ENCODE measurements at places on chromosomes 6 and 20.

GRCh38 chr20:38714308-38714707 is 10.0 kb upstream of the SLC32A1 start:
- no peak for DNase-seq

- no peak for DNase-seq
Observed at GRCh38 chr6:156905801-156906200, 128.6 kb downstream of the ARID1B start.

DNA sequence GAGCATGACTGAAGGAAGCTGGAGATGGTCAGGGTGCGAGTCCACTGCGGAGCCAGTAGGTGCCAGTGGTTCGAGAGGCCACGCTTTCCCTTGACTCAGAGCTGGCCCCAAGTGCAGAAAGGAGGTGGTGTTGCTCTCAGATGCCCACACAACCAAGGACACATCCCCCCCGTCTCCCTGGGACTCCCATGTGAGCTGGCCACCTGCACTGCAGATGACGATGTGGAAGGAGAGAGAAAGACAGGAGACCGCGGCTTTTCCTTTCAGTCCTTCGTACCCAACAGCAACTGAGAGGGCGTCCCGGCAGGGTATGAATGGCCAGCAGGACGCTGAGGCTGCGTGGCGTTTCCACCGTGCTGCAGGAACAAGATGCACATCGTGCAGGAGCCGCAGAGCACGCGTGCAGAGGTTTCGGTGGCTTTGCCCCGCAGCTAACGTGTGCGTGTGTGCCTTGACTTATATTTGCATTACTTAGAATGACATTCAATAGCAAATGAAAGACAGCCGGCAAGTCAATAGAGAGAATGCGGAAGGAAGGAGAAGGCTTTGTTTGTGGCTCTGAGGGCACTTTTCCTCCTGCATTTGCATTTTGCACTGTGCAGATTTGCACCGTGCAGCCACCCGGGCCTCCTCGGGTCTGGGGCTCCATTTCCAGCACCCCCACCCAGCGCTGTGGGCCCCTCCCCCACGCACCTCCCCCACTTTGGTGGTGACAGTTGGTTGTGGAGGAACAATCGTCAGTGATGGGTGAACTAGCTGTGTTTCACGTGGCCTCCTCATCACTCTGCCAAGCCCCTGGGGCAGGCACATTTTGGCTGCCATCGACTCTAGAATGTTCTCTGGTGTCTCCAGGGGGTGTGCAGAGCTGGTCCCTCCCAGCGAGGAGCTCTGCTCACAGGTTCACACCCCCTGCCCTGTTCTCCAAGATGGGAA is 26.4 kb upstream of the BHLHE23 start:
- DNase-seq, result no peak

- no peak for DNase-seq
Observed at GRCh38 chr6:26156850-26157250, 69.6 kb downstream of the HFE start.

DNA sequence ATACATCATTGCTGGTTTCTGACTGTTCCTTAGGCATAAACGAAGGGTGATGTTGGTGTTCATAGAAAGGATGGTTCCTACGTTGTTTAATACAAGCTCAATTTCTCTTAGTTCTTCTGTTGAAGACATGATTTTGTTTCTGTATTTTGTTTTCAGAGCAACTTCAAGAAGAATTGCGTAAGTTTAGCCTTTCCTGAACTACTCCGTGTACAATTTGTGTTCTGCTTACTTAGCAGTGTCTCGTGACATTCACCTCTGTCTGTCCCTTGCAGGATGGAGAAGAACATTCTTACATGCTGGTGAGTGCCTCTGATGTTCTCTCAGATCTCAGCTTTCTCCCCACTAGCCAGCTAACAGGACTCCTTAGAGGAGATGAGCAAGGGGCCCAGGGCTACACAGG is 7.6 kb downstream of the BTN2A2 start:
- no peak for DNase-seq

DNA sequence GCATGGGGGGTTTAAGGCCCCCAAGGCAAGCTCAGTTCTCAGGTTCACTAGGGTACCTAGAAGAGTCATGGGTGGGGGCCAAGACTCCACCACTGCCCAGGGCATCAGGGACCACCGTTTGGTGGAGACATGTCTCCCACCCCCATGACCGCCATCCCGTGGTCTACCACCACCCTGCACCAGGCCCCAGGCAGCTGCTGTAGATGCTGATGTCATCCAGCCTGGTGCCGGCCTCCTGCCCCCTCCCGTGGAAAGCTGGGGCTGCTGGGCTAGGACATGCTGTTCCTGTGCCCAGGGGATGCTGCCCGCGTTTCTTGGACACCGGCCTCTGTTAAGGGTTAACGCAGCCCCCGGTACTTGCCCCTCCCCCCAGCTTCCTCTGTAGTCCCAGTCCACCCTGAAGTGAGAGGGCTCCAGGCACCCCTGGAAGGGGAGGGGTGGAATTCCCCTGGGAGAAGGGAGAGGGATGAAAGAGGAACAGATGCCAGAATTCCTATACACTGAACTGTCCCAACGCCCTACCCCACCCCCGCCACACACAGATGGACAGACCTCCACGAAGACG is 587 bp downstream of the IP6K3 start:
- DNase-seq, result no peak

DNA sequence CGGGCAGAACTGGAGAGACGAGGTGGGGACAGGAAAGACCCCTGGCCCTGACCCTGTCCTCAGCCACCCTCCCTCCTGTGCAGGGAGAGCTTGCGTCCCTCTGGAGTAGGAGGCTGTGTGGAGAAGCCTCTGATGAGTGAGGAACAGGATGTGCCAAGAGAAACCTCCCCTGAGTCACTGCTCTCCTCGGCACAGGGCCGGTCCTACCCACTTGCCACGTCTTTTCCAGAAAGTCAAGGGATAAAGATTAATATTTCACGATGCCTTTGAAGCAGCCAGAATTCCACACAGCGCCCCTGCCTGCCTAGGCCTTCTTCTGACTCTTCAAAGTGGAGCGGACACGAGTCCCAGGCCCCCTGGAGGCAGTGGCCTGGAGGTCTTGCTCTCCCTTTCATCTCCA is 34.9 kb upstream of the THBS2 start:
- DNase-seq, result no peak

GRCh38 chr6:24219670-24220069 is 93.7 kb downstream of the NRSN1 start:
- DNase-seq, result no peak

- DNase-seq, result no peak
Observed at GRCh38 chr6:11012976-11013720, 31.0 kb downstream of the ELOVL2 start.

DNA sequence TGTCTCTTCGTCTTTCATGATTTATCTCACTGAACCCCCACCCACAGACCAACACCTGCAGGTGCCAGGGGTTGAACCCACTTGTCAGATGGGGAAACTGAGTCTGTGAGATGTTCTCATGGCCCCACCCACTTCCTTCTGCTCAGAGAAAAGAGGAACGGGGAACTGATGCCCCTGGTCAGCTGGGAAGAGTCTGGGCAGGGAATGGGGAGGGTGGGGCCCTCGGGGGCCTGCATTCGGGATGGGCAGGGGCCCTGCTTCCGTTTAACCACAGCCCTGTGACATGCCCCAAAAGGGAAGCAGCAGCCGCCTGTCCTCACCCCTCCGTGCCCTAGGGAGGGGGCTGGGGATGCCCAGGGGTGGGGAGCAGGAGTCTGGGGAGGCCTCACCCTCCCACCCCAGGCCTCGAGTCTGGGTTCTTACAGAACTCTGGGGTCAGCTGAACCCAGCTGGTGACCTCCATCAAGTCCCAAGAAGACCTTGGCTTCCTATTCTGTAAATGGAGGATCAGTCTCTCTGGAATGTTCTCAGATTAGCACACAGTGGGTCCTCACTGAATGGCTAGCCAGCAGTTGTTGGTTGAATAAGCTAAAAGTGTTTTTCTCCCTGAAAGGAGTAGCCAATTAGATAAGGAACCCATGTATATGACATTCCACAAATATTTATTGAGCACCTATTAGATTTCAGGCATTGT is 81.5 kb downstream of the CEBPB start:
- no peak for DNase-seq

DNA sequence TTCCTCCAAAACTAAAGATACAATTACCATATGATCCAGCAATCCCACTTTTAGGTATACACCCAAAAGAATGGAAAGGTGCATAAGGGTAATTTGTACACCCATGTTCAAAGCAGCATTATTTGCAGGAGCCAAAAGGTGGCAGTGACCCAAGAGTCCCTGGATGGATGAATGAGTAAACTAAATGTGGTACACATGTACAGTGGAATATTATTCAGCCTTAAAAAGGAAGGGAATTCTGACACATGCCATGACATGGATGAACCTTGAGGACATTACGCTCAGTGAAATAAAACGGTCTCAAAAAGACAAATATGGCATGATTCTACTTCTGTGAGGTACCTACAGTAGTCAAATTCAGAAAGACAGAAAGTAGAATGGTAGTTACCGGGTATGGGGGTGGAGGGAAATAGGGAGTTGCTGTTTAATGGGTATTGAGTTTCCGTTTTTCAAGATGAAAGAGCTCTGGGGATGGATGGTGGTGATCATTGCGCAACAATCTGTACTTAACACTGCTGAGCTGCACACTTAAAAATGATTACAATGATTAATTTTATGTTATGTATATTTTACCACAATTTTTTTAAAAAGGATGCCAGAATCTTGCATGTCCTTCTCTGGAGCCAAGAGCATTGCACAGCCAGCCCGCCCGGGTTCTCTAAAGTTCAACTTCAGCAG is 518.9 kb upstream of the JARID2 start:
- no peak for DNase-seq

DNA sequence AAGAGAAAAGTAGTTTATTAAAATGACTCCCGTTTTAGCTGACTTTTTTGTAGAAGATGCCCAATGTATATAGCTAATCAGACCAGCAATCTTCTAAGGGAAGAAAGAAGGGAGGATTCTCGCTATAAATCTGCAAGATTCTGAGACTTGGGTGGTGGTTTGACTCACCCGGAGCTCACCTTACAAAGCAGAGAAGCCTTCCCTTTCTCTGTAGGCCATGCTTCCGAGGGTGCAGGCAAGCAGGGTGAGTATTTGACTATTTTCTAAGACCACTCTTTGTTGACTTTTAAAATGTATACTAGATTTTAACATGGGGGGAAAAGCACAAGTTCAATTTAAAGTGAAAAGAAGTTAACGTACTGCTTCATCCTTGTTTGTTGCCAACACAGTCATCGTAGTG is 2.7 kb downstream of the OLIG3 start:
- DNase-seq, result no peak

DNA sequence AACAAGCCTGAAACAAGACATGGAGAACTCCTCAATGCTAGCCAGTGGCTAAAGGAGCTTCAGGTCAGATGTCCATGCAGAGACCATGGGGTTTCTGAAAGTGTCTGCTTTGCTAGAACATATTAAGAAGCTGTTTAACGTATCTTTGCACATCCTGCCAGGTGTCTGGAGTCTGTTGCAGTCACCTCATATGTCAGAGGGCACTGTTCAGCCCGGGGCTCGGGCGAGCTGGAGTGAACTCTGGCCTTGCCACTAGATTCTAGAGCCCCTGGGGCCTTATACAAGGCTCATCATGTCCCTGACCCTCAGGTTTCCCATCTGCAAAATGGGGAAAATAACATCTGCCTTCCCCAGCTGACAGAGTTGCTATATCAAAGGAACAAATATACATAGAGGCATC is 59.0 kb downstream of the PRDM1 start:
- no peak for DNase-seq

- no peak for DNase-seq
Observed at GRCh38 chr6:146056506-146056905, 27.6 kb downstream of the GRM1 start.

DNA sequence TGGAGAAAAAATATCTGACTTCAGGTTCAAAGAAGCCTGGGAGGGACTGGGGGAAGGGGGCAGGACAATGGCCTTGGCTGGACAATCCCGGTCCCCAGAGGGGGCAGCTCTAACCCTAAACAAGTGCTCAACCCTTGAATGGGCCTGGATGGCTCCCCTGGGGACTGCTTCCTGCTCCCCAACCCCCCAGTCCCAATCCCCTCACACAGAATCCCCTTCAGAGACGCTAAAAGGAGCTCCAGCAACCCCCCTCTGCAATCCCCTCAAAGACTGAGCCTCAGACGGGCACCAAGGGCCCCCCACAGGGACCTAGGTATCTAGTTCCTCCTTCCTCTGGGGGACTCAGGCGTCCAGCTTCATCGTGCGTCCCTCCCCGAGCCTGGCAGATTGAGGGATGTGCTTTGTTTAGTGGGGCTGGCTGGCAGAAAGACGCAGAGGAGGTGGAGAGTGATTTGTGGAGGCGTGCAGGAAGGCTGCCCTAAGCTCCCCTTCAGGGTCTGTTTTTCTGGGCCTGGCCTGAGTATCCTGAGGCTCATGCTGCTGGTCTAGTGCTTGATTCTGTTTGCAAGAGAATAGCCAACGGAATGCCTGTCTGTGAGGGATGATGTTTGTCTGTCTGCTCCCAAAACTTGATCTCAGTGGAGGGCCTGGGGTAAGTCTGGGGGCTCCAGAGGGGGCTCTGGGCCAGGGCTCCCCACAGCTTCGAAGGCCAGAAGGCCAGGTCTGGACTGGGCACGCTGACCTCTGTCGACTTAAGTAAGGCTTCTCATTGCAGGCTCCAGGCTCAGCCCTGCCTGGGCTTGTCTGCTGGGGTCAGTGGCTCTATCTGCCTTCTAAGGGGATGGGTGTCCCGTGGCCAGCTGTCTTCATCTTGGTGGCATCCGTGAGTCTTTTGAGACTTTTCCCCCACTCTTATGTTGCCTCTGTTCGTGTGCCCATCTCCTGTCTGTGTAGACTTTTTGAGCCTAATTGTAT is 1.7 kb upstream of the POU5F1 start:
- DNase-seq, result no peak

- no peak for DNase-seq
Observed at GRCh38 chr6:137845460-137845859, 21.6 kb upstream of the TNFAIP3 start.

DNA sequence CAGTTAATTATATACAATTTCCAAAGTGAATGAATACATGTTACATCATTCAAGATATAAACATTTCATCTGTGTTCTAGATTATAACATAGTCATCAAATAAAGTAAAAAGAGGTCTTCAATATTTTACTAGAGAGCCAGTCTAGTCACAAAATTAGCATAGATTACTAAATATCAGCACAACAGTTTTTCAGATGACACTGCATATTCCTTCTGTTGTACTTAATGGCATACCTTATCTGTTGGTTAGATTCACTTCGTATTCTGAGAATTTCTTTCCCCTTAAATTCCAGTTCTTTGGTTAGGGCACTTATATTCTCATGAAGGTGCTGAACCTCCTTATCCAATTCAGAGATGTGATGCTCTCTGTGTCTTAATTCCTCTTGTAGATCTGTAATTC is 39.8 kb upstream of the MCM9 start:
- no peak for DNase-seq

- DNase-seq, result no peak
Observed at GRCh38 chr20:17803765-17804164, 104.0 kb downstream of the BANF2 start.

- no peak for DNase-seq
Observed at GRCh38 chr6:32436995-32437836, 2.5 kb upstream of the HLA-DRA start.

- DNase-seq, result no peak
Observed at GRCh38 chr20:61559706-61560315, 307.8 kb downstream of the CDH4 start.

GRCh38 chr6:2998998-2999617 is 586 bp upstream of the NQO2 start:
- no peak for DNase-seq

GRCh38 chr6:14380901-14381828 is 263.6 kb downstream of the CD83 start:
- DNase-seq, result no peak

Measured in stimulated activated CD4-positive, alpha-beta T cell treated with anti-CD3 and anti-CD28 coated beads, Interleukin-1b, Interleukin-23, amount 100 ng/mL, for 1 hour (primary cell).